ENCODE measurements at places on chromosomes 3 and 15.

DNA sequence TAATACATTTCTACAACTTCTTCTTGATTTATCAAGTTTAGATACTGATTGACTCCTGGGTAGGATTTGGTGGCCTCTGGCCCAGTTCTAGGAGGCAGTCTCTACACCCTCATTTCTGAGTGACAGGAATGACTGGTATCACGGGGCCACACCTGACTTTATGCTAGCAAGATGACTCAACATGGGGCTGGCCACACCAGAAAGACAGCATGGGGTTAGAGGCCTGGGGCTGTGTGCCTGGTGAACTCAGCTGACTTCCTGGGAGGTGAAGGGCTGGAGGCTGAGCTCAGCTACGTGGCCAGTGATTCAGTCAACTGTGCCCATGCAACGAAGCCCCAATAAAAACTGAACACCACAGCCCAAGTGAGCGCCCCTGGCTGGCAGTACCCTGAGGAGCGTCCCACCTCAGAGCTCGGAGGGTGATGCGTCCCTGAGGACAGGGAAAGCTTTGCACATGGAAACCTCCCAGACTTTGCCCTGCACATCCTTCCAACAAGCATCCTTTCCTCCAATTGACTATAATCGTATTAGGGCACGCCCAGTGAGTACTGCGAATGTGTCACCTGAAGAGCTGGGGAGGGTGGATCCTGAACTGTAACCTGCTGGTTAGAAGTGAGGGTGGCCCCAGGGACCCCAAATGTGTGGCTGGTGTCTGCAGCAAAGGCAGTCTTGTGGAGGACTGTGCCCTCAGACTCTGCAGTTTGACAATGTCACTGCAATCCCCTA, 57.2 kb downstream of the NIPA2 start:
- DNase-seq, result no peak

DNA sequence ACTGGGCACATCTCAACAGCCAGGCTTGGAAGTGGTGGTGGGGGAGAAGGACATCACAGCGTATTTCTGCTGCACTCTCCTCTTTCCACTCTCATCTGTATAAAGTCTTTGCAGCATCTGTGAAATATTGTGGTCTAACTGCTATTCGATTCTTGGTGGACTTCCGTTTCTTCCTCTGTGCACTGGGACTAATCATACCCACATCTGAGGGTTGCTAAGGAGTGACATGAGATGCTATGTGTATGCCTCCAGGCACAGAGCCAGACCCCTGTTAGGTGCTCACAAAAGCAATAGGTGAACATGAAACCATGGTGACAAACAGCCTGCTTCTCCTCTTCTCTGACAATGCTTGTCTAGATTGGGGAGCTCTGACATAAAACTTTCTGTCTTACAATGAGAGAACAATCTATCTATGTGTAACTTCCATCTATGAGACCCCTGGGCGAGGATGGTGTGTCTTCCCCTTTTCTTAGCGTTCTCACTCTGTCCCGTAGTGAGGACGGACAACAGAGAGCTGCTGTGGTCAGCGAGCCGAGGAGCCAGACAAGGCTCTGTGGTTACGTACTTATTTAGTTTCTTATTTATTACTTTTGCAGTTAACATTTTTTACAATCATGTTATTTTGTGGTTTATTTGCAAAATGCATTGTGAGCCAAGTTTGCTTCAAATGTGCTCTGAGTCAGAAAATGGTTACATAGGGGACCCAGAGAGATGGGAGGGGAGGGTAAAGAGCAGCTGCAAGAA, 196.7 kb upstream of the TPRG1 start:
- DNase-seq, result no peak

DNA sequence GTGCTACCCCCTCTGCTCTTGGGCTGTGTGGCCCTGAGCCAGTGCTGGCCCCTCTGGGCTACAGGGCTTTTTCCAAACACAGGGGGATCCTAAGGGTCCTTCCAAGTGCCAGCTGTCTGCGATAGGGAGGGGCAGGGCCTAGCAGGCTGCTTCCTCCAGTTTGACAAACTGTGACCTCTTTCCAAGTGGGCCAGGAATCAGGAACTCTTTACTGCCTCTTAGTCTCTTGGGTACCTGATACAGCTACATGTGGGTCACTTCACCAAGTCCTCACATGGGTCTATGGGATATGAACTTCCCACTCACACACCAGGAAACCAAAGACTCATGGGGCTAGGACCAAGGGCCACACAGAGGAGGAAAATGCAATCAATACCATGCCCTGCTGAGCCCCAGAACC, 25.4 kb downstream of the SEC61A1 start:
- DNase-seq, result no peak

DNA sequence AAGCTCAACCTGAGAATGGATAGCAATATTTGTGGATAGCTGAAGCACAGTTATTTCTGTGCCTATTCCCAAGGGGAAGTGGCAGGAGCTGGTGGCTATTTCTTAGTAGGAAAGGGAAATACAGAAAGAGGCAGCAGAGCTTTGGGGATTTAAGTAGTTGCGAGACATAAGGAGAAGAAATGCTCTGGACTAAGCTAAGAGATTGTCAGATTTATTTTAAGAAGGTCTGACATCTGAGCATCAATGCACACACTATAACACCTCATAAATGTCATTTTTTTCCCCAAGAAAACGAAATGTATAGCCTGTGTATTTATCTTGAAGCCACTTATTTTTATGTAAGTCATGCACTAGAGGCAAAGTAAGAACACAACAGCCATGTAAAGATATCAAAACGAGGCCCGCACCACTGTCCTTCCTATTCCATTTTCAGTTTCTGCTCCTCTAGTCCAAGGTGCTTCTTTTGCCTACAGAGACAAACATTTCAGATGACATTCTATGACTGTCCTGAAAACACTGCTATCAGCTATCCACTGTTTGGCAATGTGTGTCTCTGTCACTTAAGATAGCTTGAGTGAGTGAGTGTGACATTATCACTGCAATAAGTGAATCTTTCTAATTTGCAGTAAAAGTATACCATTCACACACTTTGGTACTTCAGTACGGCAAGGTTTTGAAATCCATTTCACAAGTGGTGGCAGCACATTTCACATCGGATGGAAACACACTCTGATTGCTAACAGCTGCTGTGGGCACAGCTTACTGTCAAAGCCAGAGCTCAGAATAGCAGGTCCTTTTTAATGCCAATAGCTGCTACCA, 62.7 kb upstream of the ICE2 start:
- DNase-seq, result no peak

DNA sequence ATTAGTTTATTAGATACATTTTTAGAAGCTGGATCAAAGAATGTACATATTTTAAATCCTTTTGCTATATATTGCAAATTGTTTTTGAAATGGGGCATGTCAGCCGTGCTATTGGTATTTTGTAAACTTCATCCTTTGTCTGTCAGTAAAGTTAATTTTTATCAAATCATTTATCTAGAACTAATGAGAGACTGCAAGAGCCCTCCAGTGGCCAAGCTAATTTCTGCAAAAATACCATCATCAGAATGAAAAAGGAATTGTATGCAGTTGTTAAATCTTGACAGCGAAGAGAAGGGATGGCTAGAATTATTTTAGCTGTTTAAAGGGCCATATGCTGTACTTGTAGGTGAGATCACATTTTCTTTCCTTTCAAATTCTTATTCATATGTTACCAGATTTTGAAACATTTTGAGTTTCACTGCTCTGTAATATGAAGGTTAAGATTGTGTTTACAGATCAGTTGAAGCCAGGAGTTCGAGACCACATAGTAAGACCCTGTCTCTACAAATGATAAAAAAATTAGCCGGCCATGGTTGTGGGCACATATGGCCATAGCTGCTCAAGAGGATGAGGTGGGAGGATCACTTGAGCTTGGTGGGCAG, 8.1 kb upstream of the CLDN11 start:
- no peak for DNase-seq

DNA sequence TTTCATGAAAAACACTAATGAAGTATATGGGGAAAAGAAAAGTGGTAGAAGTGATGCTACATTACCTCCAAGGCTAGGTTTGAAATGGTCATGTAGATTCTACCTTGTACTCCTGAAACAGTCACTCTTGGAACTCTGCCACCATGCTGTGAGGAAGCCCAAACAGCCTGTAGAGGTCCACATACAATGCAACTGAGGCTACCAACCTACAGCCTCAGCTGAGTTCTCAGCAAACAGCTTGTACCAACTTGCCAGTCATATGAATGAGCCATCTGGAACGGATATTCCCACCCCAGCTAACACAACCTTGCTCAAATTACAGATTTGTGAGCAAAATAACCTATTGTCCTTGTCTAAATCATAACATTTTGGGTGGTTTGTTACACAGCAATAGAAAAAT, 193.5 kb downstream of the ULK4 start:
- DNase-seq, result no peak

GRCh38 chr3:122743581-122744120, 50.0 kb downstream of the HSPBAP1 start:
- no peak for DNase-seq

DNA sequence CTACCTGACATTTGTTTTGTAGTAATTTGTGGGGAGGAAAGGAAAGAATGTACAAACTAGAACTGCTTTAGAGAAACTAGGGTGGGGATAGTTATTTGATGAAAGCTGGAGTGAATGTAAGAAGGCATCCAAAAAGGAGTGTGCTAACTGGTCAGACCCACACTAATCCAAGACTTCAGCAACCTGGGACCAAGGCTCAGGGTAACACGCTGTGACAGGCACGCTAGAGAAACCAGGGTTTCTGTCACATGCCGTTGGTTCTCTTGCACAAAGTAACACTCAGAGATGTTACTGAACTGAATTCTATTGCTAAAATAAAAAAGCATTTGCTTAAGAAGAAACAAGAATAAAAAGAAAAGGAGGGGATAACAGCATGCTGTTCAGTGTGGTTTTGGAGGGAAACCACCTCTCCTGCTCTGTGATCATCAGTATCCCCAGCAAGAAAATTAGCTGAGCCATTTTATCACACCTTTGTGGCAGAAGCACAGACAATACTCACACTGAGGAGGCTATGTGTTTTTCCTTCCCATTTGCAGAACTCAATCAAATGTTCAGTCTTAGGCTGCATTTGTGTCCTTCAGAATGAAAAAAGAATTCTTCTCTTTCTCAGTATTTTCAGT, 2.8 kb upstream of the CCDC80 start:
- DNase-seq, result no peak

GRCh38 chr15:39455471-39455991, 125.3 kb upstream of the THBS1 start:
- DNase-seq, result no peak

- DNase-seq, result no peak
These were observed 129.1 kb upstream of the TGFBR2 start for GRCh38 chr3:30477149-30477921.

GRCh38 chr3:176789281-176789705, 408.0 kb downstream of the TBL1XR1 start:
- no peak for DNase-seq
